ENCODE measurements at places on chromosomes 3 and 15. TPM values are rescaled to one million over a fixed set of nuclear protein-coding genes. Genes with fewer than 3 reads are reported as not detected.

POPDC2 gene
- 4.7 TPM for polyA plus RNA-seq

EPHB3 gene
- polyA plus RNA-seq, result 17.7 TPM

DGKG gene
- polyA plus RNA-seq, result 4.8 TPM

UBA5 gene
- polyA plus RNA-seq, result 91.6 TPM

C3orf22 gene
- polyA plus RNA-seq, result 0.06 TPM
